Neural crest cell (in vitro differentiated cells): ENCODE measurements at places on chromosomes 6 and 20. TPM values are rescaled to one million over a fixed set of nuclear protein-coding genes. Genes with fewer than 3 reads are reported as not detected.

The GMEB2 gene
- 14.6 and 15.2 TPM in 2 replicates for total RNA-seq

DNA sequence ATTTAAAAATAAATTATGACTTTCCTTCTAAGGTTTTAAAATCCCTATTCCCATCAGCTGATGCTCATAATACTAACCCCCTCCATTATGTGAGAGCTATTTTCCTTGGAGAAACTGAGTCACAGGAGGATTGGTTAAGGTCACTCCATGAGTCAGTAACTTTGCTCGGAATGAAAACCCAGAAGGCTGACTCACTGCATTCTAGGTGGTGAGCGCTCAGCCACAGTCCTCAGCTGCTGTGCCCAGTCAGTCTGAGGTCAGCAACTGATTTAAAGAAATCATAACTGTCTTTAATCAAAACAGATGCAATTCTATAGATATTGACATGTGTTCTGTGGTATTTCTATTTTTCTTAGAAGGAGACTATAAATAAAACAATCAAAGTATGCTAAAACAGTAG lies 359.2 kb downstream of the GJA1 start:
- no peak for DNase-seq

GRCh38 chr6:168260420-168260987 lies 59.1 kb downstream of the DACT2 start:
- DNase-seq, result no peak

- DNase-seq, result no peak
Observed at GRCh38 chr6:145904391-145904790, 59.8 kb downstream of the SHPRH start.

- no peak for DNase-seq
Observed at GRCh38 chr6:142803032-142803431, 141.9 kb downstream of the HIVEP2 start.

DNA sequence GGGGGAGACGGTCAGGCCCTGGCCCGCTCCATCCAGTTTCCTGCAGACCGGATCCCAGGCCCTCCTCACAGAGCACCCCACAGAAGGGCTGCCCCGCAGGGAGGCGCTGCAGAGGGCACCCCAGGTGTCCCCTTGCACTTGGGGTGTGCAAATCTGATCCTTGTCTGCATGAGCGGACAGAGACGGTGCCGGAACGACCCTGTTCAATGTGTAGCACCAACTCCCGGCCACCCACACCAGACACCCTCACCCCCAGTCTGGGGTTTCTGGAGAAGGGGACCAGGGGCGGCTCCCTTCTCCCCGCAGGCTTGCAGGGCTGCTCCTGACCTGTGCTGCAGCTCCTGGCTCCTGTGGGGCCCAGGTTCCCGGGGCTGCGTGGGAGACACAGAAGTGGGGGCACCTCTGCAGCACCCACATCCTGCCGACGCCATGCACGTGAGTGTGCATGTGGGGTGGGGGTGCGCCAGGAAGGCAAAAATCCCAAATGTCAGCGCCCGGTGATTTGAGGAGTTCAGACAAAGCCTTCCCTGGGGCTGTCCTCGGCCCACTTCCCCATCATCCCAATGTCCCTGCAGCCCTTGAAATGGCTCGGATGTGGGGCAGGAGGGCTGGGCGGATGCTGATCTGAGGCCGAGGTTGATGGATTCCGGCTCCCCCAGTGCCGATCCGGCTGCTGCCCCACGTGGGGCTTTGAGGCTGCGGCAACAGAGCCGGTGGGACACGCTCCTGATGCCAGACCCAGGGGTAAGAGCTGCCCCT lies 85.3 kb upstream of the BHLHE23 start:
- DNase-seq, result no peak

The MEI4 gene
- total RNA-seq, result 0.44 and 0.64 TPM in 2 replicates

DNA sequence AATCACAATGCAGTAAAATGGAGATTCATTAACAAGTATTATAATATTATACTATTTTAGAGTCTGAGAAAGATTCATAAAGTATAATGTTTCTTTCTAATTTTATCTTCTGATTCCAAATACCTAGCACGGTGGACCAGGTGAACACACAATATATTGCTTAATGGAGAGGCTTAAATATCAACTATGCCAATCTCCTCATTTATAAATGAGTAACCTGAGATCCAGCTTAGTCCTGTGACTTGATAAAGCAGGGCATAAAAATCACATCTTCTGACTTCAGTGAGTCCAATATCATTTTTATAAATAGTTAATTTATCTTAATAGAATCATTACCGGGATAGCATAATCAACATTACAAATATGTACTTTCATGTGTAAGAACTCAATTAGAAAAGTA lies 144.4 kb upstream of the GJE1 start:
- no peak for DNase-seq

DNA sequence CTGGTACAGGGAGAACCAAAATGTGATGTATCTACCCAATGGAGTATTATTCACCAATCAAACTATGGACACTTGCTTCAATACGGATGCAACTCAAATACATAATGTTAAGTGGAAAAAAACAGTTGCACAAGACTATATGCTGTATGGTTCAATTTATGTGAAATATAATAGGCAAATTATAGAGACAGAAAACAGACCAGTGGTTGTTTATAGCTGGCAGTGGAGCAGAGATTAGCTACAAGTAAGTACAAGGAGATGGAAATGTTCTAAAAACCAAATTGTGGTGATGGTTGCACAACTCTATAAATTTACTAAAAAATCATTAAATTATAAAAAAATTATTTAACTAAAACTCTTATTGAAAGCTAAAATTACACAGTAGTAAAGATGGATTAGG lies 113.2 kb downstream of the PRDM1 start:
- DNase-seq, result no peak

DNA sequence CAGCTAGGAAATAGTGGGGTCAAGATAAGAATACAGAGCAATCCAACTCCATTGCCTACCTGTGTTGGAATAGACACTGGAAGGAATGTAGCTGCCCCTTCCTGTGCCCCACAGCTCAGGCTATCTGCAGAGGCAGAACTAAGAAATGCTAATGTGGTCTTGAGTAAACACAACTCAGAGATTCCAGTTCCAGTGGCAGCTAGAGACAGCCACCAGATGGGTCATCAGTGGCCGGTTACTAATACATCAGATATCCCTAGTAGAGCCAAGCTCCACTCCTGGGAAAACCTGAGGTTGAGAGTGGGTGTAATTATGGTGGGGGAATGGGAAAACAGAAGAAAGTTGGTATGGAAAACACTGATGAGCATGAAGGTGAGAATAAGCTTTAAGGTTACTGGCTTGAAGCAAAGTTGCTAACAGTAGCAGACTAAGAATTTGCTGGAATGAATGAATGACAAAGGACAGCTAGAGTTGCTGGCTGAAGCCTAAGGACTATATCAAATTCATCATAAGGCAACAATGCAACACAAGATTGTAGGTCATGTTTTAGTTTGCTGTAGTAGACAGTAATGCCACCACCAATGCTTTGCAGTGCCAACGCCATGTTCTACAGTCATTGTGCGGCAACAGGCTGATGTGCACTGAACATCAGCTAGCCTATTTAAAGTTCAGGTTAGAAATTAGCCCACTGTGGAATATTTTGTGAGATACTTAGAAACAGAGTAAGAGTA lies 28.3 kb upstream of the FAM83C start:
- no peak for DNase-seq

DNA sequence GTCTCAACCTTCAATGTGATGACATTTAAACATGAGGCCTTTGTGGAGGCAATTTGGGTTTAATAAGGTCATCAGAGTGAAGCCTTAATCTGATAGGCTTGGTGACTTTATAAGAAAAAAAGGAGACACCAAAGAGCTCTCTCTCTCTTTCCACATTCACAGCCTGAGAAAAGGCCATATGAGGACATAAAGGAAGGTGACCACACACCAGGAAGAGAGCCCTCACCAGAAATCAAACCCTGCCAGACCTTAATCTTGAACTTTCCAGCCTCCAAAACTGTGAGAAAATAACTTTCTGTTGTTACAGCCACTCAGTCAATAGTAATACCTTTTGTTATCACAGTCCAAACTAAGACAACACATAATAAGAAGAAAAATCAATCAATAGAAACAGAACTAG lies 47.7 kb downstream of the COL12A1 start:
- no peak for DNase-seq

DNA sequence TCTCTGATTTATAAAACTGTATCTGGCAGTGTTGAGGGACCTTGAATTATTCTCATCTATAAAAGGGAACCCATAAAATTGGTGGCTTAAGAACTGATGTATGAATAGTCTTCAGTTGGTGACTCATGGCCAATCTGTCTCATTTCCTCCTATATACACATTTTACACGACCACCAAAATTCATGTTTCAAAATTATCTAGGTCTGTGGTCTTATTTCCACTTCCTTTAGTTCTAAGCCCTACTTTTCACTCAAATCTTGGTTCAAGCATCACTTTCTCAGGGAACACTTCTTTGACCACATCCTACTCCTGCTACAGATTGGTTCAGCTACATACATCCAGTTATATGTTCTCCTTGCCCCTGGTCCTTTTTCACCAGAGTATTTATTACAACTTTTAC lies 18.6 kb upstream of the ENPP1 start:
- no peak for DNase-seq

- no peak for DNase-seq
Observed at GRCh38 chr20:23046431-23046830, 3.0 kb downstream of the THBD start.

GRCh38 chr20:25369971-25370370 lies 20.7 kb downstream of the ABHD12 start:
- no peak for DNase-seq

The RIPPLY2 gene
- total RNA-seq, result 0.66 and 0.72 TPM in 2 replicates

The DEFB132 gene
- total RNA-seq, result not detected in 2 replicates

- peak; percentile 32 for DNase-seq
Observed at GRCh38 chr20:19212469-19212815, at the start of gene SLC24A3. TSS of gene SLC24A3 (plus strand) at chr20:19212642.

DNA sequence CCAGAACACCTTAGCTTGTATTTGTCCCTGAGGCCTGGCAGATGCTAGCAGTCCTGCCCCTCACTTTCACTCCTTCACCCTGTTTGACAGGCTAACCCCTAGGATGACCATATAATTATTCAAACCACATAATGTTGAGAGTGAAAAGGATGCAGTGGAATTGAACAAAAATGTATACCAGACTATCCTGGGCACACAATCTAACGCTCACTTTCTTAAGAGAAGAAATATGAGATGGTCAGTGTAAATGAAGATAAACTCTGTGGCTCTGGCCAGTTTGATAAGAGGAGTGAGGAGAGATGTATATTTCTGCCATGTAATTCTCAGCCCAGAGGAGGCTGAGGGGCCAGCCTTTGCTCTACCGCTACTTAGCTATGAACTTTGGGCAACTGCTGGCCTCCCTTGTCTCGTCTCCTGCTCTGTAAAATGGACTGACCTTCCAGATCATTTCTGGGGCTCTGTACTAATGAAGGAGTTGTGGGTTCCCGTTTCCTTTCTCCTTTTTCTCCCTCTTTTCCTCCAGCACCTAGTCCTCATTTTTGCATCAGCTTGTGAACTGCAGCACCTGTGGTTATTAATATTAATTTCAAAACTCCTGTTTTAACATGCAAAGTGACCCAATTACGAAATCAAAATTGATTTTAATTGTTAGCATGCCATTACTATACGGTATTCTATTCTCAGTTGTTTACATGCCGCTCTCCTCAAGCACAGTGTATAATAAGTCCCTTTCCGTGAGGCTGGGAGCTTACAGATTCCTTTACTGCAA lies 92.5 kb upstream of the IYD start:
- DNase-seq, result no peak

- no peak for DNase-seq
Observed at GRCh38 chr6:134400941-134401340, 83.0 kb upstream of the SGK1 start.

The PABPC1L gene
- total RNA-seq, result 75.0 and 78.6 TPM in 2 replicates

The ARMC12 gene
- total RNA-seq, result 2.7 and 2.9 TPM in 2 replicates

- DNase-seq, result no peak
Observed at GRCh38 chr6:79420054-79420453, 117.2 kb downstream of the LCA5 start.

The SPEF1 gene
- total RNA-seq, result 0.54 and 0.55 TPM in 2 replicates

DNA sequence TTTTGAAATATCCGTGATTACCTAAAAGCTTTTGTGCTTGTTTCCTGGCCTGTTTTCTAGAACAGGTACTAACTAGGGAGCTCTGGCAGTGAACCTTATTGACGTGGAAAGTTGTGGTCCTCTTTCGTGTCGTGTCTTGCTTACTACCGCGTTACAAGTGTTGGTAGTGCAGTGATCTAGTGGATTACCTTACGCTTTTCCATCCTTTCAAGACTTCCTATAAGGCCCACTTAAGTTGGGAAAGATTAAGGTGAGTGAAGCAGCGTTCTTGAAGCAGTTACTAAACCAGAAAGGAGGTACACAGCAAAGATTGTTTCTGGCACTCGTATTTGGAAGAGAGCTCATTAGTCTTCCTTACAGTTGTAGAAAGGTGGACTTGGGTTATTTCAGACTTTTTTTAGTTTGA lies 1.9 kb downstream of the PNRC1 start:
- DNase-seq, result no peak

The TAP2 gene
- 18.0 and 18.2 TPM in 2 replicates for total RNA-seq

The VNN1 gene
- total RNA-seq, result not detected in 2 replicates

The LINC00237 gene
- not detected in 2 replicates for total RNA-seq

The DPPA5 gene
- total RNA-seq, result not detected in 2 replicates

DNA sequence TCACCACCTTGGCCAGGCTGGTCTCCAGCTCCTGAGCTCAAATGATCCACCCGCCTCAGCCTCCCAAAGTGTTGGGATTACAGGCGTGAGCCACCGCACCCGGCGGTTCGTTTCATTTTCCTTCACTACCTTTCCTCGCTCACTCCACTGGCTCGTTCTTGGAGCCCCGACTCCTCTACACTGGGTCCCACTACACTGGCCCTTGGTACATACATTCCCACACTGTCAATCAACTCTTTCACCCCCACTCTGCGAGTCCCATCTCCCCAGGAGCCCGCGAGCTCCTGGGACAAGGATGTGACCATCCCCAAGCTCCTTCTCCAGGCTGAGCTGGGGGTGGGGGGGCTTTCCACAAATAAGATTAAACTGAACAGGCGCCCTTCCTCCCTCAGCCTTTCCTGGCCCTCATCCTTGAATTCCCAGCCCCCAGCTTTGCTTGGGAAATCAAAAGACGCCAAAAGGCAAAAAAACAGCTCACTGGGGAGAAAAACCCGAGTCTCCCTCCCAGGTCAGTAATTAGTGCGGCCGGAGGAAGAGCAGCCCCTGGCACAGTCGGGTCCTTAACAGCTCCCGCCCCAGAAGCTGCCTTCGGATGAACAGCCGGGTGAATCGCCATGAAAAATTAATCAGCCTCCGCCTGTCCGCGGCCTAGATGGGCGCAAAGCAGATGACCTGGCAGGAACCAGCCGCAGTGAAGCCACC lies 42.8 kb upstream of the LY86 start:
- DNase-seq, result no peak
